ENCODE measurements at places on chromosomes 16 and 17. TPM values are rescaled to one million over a fixed set of nuclear protein-coding genes. Genes with fewer than 3 reads are reported as not detected.

The KRT40 gene
- not detected for polyA plus RNA-seq

The SETD1A gene
- 16.0 TPM for polyA plus RNA-seq

The TBC1D3C gene
- 0.33 TPM for polyA plus RNA-seq

The PNMT gene
- polyA plus RNA-seq, result 1.9 TPM

The KIF2B gene
- polyA plus RNA-seq, result not detected

The KRT25 gene
- polyA plus RNA-seq, result not detected

The OTOA gene
- polyA plus RNA-seq, result 0.20 TPM

The NPIPA3 gene
- polyA plus RNA-seq, result 13.8 TPM

The MARVELD3 gene
- polyA plus RNA-seq, result 17.8 TPM

- no peak for DNase-seq
These were observed 30.5 kb downstream of the ETV4 start for GRCh38 chr17:43515656-43516055.

DNA sequence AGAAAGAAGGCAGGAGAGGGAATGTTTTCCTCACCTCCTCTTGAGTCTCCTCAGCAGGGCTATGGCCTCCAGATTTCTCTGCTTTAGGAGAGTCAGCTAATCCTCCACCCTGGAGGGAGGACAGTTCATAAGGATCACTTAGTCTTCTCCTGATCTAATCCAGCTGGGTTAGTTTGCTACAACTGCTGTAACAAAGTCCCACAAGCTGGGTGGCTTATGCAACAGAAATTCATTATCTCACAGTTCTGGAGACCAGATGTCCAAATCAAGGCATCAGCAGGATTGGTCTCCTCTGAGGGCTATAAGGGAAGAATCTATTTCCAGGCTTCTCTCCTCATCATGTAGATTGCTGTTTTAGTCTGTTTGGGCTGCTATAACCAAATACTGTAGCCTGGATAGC lies 40.6 kb upstream of the XYLT1 start:
- no peak for DNase-seq

GRCh38 chr16:87461466-87461991 lies 31.3 kb downstream of the ZCCHC14 start:
- DNase-seq, result peak; percentile 69

DNA sequence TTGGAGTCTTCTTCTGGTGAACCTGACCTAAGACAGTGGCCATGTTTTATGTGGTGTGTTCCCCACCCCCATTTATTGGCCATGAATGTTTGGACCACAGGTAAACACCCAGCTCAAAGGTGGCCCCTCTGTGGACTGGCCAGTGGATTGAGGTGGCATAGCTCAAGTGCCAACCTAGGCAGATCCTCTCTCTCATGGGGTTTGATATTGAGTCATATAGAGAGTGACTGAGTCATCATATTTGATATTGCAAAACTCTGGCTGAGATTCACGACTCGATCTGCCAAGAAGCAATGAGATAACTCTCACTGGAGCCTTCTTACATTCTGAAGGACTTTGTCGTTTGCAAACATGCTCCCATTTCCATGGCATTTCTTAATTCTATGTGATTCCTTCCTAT lies 10.5 kb upstream of the TEKT3 start:
- no peak for DNase-seq

GRCh38 chr16:12425134-12425941 lies 378.3 kb downstream of the CPPED1 start:
- DNase-seq, result no peak

- DNase-seq, result no peak
These were observed 10.2 kb downstream of the FOXF1 start for GRCh38 chr16:86520317-86521210.

DNA sequence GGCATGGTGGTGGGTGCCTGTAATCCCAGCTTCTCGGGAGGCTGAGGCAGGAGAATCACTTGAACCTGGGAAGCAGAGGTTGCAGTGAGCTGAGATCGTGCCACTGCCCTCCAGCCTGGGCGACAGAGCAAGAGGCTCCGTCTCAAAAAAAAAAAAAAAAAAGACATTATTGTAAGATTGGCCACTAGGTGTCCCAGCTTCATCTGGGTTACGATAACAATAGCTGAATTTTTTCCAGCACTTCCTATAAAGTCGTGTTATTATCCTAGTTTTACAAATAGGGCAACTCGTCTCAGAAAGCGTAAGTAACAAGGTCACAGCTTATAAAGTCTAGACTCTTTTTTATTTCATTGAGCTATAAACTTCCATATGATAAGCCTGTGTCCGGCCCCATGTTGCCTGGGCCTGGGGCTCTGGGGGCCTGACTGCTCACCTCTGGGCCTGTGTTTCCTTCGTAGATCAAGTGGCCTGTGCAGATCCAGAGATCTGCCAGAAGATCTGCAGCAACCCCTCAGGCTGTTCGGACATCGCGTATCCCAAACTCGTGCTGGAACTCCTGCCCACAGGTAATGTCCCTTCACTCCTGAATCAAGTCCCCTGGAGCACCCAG lies 60.5 kb downstream of the SLC5A11 start:
- DNase-seq, result no peak

DNA sequence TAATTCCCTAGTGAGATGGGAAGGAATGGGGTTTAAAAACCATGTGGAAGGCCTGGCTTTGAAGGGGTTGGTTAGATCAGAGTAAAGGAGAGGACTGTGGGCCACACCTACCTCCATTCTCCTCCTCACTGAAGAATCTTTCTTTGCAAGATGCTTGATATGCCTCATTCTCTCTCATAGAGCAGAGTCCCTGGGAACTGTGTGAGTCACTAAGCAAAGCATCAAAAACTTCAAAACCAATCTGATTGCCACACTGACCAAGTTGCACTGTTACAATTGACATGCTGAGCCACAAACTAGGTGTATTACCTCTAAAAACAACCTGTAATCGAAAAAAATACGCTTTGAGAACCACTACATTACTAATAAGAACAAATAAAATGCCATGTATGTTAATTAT lies 2.0 kb downstream of the TUBD1 start:
- DNase-seq, result no peak

GRCh38 chr17:35214631-35215273 lies 20.6 kb upstream of the SLC35G3 start:
- no peak for DNase-seq

- no peak for DNase-seq
These were observed 1329.5 kb upstream of the CDH8 start for GRCh38 chr16:63365649-63366304.

- no peak for DNase-seq
These were observed 53.9 kb upstream of the ACSF3 start for GRCh38 chr16:89039756-89040155.

GRCh38 chr16:70561623-70562022 lies 38.0 kb downstream of the SF3B3 start:
- no peak for DNase-seq

DNA sequence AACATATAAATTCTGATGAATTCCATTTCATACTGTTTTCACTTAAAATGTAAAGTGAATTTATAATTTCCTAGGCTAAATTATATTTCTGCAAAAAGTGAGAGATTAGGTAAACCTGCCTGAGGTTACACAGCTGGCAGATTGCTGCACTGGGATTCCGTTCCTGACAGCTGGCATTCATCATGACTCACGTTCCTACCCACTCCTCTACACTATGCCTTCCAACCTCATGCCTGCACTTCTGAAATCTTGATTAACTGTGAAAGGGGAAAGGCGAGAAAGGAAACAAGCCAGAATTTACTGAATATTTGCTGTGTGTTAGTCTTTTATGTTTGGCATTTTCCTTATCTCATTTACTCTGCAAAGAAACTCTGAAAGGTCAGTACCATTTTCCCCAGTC lies 73.3 kb upstream of the MON1B start:
- no peak for DNase-seq

- DNase-seq, result no peak
These were observed 100.5 kb upstream of the SHISA6 start for GRCh38 chr17:11140501-11140900.

DNA sequence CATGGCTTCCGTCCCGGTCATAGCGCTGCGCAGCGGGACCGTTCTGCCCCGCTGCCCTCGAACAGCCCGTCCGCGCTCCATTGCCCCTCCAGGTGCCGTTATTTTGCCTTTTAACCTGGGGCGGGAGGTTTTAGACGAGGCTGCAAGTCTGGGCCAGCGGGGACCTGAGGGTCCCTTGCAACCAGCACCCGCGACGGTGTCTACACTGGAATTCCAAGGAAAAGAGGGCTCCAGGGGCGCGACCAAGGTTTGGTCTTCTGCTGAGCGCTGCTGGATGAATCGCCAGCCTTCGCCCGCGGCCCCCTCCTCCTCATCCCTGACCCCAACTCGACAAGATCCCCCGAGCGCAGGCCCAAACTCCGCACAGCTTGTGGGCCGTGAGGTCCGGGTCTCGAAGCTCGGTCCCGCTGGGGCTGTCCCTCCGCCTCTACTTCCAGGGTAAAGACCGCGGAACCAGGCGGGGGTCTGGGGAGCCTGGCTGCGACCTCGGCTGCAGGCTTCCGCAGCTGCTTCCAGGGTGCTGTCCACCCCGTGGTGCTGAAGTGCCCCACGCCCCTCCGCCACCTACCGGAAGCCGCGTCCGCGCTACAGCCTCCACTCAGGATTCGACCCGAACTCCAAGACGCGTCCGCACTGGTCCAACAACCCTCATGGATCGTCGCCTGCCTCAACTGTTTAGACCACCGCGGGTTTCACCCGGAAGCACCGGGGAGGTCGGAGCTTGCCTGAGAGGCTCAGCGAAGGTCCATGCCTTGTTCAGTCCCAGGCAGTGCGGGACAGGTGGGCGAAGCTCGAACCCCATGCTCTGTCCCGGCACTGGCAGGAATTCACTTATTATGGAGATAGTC lies 10.1 kb upstream of the CA4 start:
- no peak for DNase-seq

GRCh38 chr16:30740364-30741251 lies 7.6 kb upstream of the PHKG2 start:
- no peak for DNase-seq

DNA sequence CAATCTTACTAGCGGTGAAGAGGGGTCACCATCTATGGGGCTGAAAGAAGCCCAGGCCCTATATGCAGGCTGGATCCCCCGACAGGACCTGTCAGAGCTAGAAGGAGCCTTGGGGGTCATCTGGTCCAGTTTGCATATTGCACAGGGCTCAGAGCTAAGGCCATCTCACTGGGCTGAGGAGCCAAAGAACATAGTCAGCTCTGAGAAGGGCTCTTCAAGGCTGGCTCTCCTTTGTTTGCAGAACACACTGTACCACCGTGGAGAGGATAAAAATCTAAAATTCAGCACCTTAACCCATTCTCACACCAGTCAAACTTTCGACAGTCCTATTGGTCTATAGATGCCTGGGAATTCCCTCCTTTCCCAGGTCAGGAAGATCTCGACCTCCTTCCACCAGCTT lies 24.2 kb downstream of the WNT3 start:
- no peak for DNase-seq

DNA sequence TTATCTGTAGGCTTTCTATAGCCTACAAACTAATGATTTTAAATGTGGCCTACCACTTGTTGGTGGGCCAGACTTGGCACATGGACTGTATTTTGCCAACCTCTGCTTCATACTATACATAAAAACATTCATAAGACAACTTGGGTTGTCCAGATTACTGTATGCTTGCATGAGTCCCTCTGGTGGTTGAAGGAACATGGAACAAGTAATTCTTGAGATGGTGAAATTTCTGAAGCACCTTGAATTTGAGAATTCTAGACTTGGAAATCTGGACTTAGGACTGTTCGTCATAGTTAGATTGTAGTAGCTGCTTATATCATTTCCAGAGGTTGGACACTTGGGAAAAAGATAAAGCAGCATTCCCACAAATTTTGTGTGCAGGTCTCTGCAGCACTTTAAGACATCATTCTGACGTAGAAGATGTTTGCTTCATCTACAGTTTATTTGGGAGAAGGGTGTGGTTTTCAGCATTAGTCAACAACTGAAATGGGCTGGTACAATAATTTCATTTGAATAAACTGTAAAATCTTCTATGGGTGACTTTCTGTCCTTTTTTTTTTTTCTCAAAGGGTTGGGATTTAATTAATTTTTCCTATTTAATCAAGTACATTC lies 31.2 kb downstream of the NFATC3 start:
- DNase-seq, result no peak

Data from left renal pelvis (tissue), 4 donors.